CD4-positive, CD25-positive, alpha-beta regulatory T cell (primary cell): ENCODE measurements at places on chromosomes 11 and 22. TPM values are rescaled to one million over a fixed set of nuclear protein-coding genes. Genes with fewer than 3 reads are reported as not detected.

DNA sequence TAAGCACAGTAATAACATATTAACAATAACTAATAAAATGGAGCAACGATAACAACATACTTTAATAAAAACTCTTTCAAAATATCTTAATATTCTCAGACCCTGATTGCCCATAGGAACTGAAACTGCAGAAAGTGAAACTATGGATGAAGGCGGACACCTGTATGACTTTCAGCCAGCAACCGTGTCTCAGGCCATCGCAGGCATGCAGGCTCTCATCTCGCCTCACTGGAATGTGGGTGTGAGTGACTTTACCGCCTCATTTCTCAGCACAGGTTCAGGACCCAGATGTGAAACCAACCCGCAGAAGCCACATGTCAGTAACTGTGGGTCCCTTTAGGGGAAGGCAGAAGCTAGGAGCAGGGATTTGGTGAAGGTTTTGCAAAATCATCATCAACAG lies 539.1 kb downstream of the FAM181B start:
- H3K36me3 ChIP-seq = no peaks in the 10 kb centered on the region
- H3K27me3 ChIP-seq = no peaks in the 10 kb centered on the region
- H3K4me3 ChIP-seq = no peak overlapping the region
- DNase-seq = no peak

DNA sequence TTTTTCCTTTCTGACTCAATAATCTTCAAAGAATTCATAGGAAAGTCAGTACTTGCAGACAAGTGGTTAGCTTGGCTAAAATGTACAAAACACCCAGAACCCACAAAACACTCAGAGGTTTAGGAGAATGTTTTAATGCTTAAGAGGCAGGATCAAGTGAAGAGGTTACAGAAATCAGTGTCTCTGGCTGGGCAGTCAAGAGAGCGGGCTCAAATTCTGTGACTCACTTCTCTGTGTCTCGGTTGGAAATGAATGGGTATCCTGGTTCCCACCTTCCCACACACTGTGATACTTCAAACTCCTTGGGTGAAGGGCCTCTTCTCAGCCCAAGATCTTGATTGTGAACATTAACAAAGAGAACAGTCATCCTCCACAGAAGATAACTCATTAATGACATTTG lies 3.8 kb downstream of the MPEG1 start:
- no peak overlapping the region for H3K27ac ChIP-seq
- H3K4me3 ChIP-seq = no peak overlapping the region
- H3K4me1 ChIP-seq = no peaks in the 10 kb centered on the region
- no peaks in the 10 kb centered on the region for H3K36me3 ChIP-seq
- H3K27me3 ChIP-seq = no peaks in the 10 kb centered on the region
- DNase-seq = no peak

The FIBP gene
- total RNA-seq = 29.8 TPM

DNA sequence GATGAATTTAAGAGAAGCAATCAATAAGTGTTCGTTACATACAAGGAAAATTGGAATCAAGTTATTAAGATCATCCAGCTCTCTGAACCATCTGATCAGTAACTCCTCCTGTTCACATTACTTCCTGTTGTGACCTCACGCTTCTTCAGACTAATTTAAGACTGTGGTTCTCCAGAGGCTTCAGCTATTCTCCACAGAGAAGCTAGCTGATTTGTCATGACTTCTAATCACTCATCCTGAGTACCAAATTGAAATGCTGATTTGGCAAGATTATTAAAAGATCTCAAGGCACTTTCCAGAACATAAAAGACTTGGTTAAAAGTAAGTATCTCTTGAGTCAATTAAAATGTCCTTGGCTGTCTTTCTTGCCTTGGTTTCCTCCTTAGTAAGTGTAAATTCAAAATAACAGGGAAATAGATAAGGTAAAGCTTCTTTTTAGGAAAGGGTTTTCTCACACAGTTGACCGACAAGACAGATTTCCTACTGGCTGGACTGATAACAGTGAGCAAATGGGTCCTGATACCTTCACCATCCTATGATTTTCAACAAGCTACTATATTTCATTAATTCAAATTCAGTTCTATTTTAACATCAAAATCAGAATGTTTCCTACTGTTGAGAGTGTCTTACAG lies 38.5 kb downstream of the GAB2 start:
- no peaks in the 10 kb centered on the region for H3K36me3 ChIP-seq
- no peak for DNase-seq
- H3K27me3 ChIP-seq = no peaks in the 10 kb centered on the region
- no peak overlapping the region for H3K27ac ChIP-seq

The CKAP5 gene
- total RNA-seq = 45.4 TPM

The SCN3B gene
- total RNA-seq = not detected

GRCh38 chr11:72426103-72426757 lies 8.1 kb downstream of the CLPB start:
- H3K27ac ChIP-seq = no peak overlapping the region
- H3K4me3 ChIP-seq = no peak overlapping the region
- H3K4me1 ChIP-seq = peaks cover 7% of the 10 kb centered on the region
- H3K36me3 ChIP-seq = peaks cover 6% of the 10 kb centered on the region

The RPL3 gene
- 2,127 TPM for total RNA-seq

DNA sequence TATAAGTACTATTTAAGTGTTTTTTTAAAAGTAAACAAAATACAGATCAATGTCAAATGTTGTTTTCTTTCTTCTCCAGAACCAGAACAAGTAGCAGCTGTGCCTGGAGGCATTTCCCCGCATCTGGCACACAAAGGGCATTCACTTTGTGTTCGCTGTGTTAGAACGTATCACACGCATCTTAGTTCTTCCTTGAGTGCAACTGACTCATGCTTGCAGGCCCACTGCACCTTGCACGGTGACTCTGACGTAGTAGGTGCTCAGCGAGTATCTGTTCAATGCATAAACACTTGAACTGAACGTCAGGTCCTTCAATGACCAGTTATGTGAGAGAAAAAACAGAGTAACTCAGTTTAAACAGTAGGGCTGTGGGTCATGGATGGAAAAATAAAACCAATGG lies 3.5 kb downstream of the IFT27 start:
- peaks cover 17% of the 10 kb centered on the region for H3K4me1 ChIP-seq
- no peaks in the 10 kb centered on the region for H3K27me3 ChIP-seq
- DNase-seq = no peak
- H3K4me3 ChIP-seq = no peak overlapping the region
- H3K36me3 ChIP-seq = no peaks in the 10 kb centered on the region
